ENCODE measurements at places on chromosomes 5 and 9.

DNA sequence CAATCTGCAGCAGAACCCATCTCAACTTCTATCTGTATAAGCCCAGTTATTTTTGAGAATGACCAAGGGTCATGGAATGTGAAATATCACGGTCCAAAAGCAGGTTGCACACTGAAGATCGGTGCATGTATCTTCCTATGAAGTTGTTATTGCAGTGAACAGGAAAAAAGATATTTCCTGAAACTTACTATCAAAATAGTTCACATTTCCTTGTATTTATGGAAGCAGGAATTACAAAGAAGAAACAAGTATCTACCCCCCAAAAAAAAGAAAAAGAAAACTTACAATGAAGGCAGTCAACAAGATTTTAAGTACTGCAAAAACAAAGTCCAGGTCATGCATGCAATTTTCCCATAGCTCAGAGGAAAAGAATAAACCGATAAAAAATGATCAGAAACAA lies 70.0 kb downstream of the MPDZ start:
- no peak for DNase-seq

GRCh38 chr9:85228111-85228855 lies 513.5 kb downstream of the AGTPBP1 start:
- DNase-seq, result no peak

GRCh38 chr9:133798160-133798559 lies 60.0 kb upstream of the SARDH start:
- no peak for DNase-seq

DNA sequence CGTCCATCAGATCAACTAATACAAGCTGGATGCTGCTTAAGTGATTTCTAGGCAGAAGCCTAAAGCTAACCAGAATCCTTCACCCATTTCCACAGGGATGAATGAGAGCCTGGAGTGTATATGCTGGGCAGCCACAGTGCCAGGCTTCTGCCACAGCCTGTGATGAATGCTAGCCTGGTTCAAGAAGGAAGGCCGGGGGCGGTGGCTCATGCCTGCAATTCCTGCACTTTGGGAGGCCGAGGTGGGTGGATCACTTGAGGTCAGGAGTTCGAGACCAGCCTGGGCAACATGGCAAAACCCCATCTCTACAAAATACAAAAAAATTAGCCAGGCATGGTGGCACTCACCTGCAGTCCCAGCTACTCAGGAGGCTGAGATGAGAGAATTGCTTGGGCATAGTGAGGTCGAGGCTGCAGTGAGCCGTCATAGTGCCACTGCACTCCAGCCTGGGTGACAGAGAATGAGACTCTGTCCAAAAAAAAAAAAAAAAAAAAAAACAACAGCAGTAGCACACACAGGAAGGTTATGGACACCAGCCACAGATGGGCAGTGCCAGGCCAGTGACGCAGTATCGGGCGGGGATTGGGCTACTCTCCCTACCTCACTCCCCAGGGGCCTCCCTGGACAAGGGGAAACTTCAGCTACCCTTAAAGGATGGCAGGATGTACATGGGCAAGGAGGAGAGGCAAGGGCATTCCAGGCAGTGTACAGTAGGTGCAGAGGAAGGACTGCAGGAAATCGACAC lies 23.1 kb upstream of the HMCN2 start:
- no peak for DNase-seq

- no peak for DNase-seq
Measured at GRCh38 chr9:93480262-93480661, 26.9 kb upstream of the FAM120AOS start.

GRCh38 chr9:136399176-136400037 lies 563 bp downstream of the SNAPC4 start:
- DNase-seq, result peak; percentile 56

DNA sequence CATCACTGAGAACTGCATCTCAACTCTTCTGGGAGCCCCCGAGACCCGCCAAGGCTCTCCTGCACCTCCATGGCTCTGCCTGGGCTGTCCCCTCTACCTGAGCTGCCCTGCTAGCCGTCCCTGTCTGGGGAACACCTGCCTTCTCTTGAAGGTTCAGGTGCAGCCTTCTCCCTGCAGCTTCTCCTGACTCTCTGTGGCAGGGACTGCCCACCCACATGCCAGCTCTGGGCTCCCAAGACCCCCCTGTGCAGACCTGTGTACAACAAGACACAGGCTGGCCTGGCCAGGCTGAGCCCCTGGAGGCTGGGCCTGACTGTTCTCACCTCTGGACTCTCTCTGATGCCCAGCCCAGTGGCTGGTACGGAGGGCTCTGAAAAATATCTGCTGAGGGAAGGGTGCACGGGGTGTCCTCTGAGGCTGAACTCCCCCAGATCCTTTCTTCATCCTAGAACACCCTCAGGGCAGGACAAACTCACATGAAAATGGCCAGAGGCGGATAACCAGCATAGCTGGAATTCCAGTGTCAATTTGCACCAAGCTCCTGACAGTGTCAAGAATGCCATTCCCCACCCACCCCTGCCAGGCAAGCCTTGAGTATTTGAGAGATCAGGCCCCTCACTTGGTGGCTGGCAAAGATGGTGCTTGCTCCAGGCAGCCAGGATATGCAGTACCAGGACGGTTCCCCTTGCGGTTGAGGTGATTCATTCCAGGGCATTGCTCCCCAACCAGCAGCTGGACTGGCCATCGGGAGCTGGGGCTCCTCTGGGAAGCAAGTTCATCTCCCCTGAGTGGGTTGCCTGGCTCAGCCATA lies 40.9 kb upstream of the SLC25A51 start:
- DNase-seq, result no peak

DNA sequence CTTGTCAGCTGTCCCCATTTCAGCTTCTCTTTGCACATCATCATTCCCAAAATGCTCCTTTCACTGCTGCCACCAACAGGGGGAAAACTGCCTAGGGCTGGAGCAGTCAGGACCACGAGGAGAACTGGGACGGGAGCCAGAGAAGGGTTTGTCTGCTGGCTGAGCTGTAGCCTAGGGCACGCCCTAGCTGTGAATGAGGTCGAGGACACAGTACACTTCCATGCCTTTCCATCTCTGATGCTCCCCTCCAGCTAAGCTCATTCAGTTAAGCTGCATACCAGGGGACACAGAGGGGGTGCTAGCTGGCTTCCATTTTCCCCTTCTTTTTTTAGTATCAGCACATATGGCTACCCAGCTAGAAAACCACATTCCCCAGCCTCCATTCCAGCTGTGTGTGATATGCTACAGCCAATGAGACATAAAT lies 64.7 kb downstream of the STK10 start:
- no peak for DNase-seq

DNA sequence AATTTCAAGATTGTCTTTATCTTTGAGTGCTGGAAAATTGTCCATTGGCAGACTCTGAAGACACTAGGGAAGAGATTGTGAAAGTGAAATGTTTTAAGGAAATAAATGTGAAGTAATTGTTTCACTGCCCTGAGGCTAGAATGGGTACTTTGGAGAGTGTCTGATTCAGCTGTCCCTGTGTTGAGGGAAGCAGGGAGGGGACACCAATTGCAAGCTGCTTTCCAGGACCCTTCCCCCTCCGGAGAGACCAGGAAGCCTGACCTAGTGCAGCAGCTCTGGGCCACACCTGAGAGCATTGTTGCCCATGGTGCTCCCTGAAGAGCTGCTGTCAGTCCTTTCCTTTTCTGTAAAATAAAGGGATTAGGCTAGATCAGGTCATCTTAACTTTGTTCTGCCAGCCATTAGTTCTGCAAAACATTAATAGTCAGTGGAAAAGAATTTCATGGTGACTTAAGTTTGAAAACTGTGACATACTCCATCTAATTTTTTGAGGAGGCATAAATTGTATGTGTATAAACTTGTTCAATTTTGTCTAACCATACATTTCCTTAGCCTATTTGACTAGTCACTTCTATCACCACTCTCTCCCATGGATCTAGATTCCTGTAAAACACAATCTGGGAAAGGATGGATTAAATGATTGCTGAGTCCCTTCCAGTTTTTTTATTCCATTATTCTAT lies 18.8 kb downstream of the MAP1B start:
- DNase-seq, result no peak

DNA sequence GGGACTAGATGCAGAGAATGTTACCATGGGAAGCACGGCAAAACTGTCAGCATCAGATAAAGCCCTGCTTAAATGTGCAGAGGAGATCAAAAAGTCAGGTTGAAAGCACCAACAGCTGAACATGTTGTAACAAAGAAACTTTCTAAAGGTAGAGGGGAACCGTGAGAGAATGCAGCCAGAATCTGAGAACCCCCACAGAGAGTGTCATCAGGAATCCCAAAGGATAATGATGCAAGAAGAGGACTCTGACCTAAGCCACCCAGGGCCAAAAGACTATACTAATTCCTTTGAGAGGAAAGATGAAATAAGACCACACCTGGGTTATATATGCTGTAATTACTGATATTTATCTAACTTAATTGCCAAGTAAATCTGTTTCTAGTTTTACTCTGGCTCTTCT lies 116.6 kb downstream of the PCSK1 start:
- no peak for DNase-seq

- no peak for DNase-seq
Measured at GRCh38 chr5:53087621-53088121, 21.9 kb downstream of the MOCS2 start.

- no peak for DNase-seq
Measured at GRCh38 chr9:137988701-137989100, 111.1 kb downstream of the CACNA1B start.

- DNase-seq, result no peak
Measured at GRCh38 chr5:151483176-151483575, 35.8 kb downstream of the SLC36A1 start.

Measured in stimulated activated CD4-positive, alpha-beta T cell treated with anti-CD3 and anti-CD28 coated beads, Interleukin-4, amount 100 ng/mL, for 4 hours (primary cell).